Kidney epithelial cell (primary cell): ENCODE measurements at places on chromosomes 13 and 19. TPM values are rescaled to one million over a fixed set of nuclear protein-coding genes. Genes with fewer than 3 reads are reported as not detected.
A peak's percentile ranks its signal among the peaks of the same experiment; 100 is the strongest.

DNA sequence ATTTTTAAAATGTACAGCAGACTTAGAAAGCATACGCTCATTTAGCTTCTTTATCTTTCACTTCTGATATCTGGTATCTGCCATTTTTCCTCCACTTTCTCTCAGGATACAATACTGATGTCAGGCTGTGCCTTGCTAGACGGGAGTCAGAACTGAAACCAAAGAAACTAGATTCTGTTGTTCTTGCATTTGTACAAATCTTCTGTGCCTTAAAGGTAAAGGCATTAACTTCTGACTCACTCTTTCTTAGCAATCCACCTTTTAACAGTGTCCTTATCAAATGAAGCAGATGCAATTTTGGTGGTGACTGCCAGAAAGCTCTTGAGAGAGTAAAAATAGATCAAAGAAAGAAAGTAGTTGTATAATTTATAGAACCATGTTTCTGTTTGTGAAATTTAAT, 370.4 kb downstream of the PCDH20 start:
- no peak for DNase-seq

DNA sequence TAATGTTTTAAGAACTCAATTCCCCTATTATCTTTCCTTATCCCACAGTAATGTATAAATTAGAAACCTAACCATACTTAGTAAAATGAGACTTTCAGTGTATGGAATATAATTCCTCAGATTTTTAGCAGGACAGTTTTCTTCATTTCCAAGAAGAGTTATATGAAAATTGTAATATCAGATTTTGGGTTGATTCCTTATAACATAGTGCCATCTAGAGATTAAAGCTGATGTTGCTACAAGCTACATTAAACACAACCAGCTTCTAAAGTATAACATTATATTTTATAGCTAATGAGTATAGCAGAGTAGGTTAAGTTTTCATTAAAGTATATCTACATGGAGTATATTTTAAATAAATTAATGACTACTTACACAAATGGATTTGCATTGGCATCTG, 99.7 kb upstream of the MIR17HG start:
- no peak for DNase-seq

GRCh38 chr19:42242069-42242511, 312 bp downstream of the GSK3A start:
- no peak for DNase-seq

- DNase-seq: no peak
Observed at GRCh38 chr19:32200312-32201038, 144.9 kb upstream of the ZNF507 start.

DNA sequence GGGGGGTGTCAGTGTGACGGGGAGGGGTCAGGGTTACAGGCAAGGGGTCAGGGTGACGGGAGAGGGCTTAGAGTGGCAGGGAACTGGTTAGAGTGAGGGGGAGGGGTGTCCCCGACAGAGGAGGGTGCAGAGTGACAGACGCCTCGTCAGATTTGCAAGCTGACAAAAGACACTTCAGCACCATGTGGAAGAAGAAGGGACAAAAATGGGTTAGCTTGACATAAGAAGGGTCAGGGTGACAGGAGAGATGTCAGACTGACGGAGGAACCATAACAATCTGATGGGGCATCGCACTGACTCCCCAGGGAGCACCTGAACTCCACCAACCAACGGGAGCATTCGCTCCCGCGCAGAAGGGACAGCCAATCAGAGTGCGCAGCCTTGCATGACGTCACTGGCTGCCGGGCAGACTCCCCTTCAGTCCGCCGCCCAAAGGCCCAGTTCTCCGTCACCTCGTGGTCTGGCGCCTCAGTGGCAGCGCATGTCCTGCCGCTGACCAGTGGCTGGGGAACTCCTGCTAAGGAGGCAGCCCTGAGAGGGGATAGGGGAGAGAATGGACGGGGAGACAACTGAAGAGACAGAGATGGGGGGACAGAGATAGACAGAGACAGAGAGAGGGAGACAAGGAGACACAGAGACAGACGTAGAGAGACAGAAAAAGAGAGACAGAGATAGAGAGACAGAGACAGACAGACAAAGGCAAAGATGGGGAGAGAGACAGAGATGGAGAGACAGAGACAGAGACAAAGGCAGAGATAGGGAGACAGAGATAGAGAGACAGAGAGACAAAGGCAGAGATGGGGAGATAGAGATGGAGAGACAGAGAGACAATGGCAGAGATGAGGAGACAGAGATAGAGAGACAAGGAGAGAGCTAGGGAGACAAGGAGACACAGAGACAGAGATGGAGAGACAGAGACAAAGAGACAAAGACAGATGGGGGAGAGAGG, 30.2 kb downstream of the C19orf81 start:
- DNase-seq: no peak

DNA sequence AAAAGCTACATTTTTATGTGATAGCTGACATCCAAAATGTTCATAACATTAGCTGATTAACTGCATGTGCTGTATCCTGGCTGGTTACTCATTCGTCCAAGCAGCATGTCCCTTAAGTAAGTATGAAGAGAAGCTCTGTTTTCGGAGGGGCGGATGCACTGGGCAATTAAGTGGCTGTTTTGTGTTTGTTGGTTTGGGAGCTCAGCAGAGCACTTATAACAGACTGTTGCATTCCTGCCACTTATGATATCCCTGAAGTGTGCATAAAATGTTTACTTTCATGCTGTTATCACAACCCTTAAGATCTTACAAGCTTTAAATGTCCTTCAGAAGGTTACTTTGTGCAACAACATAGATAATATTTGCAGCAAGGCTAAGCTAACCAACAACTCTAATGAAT, 264.1 kb downstream of the NALCN start:
- DNase-seq: no peak

DNA sequence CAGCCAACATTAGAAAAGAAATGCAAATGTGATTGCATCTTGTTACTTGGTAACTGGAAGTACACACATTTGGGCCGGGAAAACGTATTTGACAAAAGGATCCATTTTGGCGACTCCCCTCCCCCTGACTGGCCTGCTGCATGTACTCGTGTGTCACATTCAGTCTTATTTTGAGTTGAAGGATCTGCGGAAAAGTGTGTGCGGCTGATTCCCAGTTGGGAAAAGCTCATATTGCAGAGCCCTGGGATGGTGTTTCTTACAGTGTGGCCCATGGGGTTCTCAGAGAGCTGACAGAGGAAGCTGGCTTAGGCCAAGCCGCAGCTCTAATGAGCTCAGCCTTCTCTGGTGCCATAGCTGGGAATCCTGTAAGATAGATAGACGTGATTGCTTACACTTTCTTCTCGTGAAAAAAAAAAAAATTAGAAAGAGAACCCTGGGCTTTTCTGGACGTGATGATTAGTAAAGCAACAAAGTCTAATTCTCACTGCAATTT, 170.3 kb upstream of the ARGLU1 start:
- DNase-seq: no peak

DNA sequence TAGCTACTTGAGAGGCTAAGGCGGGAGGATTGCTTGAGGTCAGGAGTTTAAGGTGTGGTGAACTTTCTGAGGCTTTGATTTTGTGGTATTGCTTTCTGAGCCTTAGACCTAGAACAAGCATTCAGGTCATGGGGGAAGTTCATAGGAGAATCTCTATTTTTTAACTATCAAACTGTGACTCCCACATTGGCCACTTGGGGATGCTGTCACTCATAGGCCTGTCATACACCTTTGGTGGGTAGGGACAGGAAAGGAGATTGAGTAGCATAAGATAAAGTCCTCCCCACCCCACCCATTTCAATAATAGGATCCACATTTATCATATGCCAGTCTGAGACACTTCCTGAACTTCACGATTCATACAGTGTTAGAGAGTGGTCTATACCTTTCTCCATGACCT, 41.9 kb upstream of the PSG2 start:
- DNase-seq: no peak

- peak; percentile 53 for DNase-seq
Observed at GRCh38 chr19:18046059-18046718, 38.2 kb downstream of the ARRDC2 start.

- DNase-seq: no peak
Observed at GRCh38 chr13:44802491-44802890, 186.8 kb downstream of the NUFIP1 start.

DNA sequence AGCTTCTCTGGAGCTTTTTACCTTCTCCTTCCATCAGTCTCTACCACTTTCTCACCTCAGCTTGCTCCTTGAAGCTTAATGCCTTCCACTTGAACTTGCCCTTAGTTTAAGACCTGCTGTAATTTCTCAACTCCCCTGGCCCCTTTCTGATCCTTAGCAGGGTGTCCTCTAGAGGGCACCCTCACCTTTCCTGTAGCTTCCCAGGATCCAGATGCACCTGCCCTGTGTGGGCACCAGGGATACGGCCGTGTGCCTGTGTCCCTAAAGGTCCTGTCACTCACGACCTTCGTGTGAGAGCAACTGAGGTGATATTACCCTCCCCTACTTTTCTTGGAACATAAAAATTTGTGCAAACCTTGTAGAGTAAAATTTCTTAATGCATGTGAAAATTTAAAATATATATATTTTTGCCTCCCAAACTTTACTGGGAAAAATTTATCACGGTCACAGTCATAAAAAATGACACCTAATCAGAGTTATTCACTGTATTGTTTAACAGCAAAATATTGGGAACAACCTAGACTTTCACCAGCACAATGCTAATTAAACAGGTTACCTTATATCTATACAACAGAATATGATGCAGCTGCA, 46.4 kb downstream of the PSG3 start:
- peak; percentile 14 for DNase-seq

JSRP1 gene
- 2.2 and 2.5 TPM in 2 replicates for total RNA-seq
